ENCODE measurements at places on chromosomes 2 and 18. TPM values are rescaled to one million over a fixed set of nuclear protein-coding genes. Genes with fewer than 3 reads are reported as not detected.

The TIMM21 gene
- total RNA-seq = 16.9 TPM

The PSMA8 gene
- not detected for total RNA-seq

The TSHZ1 gene
- total RNA-seq = 23.3 TPM

The MYO3B gene
- total RNA-seq = 0.17 TPM

The ACKR3 gene
- total RNA-seq = 25.0 TPM

The ZRANB3 gene
- 2.1 TPM for total RNA-seq

The SNED1 gene
- 16.9 TPM for total RNA-seq

The MC2R gene
- not detected for total RNA-seq

The GPR45 gene
- total RNA-seq = not detected

The EDAR gene
- 3.1 TPM for total RNA-seq

GRCh38 chr2:40639320-40639719, 187.4 kb upstream of the SLC8A1 start:
- no peak for DNase-seq

GRCh38 chr2:227774011-227774624, 28.4 kb downstream of the SCYGR8 start:
- no peak for DNase-seq

- DNase-seq = no peak
Observed at GRCh38 chr2:43417300-43417699, 178.5 kb downstream of the THADA start.

DNA sequence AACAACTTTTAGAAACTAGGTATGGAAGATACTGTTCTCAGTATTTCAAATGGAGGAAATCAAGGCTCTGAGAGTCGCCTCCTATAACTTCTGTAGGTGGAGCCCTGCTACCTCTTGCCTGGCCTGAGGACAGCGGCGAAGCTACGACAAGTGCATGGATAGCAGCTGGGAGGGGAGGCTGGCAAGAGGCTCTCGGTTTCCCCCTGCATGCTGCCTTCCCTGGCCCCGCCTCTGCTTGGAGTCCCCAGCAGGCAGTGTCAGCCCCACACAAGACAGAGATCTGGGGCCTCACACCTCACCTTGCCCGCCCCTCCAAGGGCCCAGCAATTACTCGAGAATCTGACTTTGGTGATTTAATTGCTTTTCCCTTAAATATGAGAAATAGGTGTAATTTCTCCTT, 107.6 kb upstream of the POU3F3 start:
- DNase-seq = no peak

DNA sequence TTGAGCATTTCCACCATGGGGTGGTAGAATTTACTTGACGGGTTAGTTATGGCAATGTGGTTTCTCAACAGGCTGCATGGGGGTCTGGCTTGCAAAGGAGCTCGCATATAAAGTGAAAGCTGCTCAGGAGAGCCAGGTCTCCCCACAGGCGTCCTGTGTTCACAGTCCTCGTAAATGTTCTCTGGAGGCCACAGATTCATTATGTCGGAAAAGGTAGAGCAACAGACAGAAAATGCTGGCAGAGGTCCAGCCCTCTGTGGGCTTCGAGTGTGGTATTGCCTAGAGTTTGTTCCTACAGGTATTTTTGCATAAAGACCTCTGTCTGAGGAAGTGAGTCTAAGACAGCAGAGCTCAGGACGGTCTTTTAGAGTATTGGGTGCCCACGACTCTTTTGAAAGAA, 96.4 kb downstream of the CDCA7 start:
- no peak for DNase-seq

- no peak for DNase-seq
Observed at GRCh38 chr2:181123798-181124231, 143.4 kb downstream of the UBE2E3 start.

DNA sequence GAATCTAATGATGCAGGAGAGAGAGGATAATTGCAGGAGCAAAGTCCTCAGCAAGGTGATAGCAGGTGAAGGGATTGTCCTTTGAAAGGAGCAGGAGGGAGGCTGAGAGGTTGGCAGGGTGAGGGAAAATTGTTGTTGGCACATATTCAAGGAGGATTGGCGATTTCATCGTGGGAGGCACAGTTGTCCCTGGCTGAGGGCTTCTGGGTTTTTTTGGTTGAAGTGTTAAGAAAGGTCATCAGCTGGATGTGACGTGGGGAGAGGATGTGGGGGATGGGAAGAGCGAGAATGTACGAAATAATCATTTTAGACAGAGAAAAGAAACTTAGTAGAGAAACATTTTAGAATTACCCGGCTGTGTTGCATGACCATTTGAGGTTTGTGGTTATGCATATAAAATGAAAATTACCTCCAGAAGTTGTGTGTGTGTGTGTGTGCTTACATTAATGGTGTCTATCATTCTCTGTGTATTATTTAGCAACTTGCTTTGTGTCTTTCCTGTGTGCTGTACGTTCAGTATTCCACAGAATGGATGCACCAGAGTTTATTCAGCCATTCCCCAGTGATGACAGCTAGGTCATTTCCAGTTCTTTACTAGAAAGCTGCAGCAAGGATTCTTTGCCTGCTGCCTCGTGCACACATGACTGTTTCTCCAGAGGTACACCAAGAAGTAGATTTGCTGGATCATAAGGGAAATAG, 67.6 kb downstream of the SDC1 start:
- no peak for DNase-seq

GRCh38 chr2:149221898-149222297, 108.5 kb upstream of the LYPD6 start:
- DNase-seq = no peak

GRCh38 chr2:208320686-208321085, 54.6 kb downstream of the PIKFYVE start:
- DNase-seq = no peak

GRCh38 chr2:104658144-104658835, 195.6 kb upstream of the POU3F3 start:
- peak; percentile 72 for DNase-seq

DNA sequence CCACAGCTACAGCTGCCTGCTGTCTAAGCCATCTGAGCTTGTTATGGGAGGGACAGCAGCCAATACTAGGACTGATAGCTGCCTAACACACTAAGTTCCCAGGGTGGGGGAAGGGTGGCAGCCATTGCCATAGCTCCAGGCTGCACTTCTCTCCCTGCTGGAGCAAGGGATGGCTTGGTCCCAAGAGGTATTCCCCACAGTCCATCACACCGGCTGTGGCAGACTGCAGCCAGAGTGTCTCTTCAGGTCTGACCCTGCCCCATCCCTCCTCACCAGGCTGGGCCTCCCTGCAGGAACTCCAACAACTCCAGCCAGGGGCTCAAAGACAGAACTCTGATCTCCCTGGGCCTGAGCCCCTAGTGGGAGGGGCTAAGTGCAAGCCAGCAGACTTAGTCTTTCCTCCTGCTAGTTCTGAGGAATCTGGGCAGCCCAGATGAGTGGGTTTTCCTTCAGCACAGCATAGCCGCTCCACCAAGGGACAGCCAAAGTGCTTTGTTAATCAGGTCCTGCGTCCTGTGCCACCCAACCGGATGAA, 632.1 kb downstream of the SOCS6 start:
- DNase-seq = no peak

- no peak for DNase-seq
Observed at GRCh38 chr2:65728477-65729180, 296.2 kb upstream of the SPRED2 start.
